Lung microvascular endothelial cell (primary cell): ENCODE measurements at places on chromosomes 5 and 9.

- DNase-seq = no peak
Measured at GRCh38 chr9:38145526-38146053, 76.6 kb upstream of the SHB start.

DNA sequence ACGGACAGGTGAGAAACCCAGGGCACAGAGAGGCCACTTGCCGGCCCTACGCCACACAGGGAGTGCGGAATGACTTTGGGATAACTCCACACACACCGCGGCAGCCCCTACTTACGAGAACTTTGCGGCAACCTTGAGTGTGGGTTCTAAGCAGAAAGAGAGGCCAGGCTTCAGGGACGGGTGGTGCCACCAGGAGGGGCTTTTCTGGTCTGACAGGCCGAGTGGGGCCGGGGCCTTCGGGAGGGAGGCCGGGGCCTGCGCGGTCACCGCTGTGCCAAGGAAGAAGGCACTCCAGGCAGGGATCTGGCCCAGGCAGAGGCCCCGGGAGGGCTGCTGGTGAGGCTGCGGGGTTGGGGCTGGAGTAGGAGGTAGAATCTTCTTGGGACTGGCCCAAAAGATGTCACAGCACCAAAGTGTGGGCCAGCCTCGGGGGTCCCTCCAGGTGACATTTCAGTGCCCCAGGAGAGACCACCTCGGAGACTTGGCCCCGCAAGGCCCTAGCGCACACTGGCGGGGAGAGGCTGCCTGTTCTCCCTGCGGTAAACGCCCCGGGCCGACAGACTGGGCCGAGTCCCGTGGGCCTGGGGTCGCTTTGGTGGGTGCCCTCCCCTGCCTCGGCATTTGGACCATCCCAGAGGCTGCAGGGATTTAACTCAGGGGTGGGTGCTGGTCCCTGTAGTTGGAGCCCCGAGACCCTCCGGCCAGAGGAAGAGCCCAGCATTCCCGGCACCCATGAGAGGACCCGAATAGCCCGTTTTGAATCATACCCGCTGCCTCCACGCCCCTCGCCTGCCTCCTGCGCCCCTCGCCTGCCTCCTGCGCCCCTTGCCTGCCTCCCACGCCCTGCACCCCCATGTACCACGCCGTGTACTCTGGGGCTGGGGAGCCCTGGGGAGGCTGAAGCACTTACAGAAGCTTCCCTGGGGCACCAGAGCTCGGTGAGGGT, 9.0 kb upstream of the RNU6ATAC start:
- DNase-seq = no peak

DNA sequence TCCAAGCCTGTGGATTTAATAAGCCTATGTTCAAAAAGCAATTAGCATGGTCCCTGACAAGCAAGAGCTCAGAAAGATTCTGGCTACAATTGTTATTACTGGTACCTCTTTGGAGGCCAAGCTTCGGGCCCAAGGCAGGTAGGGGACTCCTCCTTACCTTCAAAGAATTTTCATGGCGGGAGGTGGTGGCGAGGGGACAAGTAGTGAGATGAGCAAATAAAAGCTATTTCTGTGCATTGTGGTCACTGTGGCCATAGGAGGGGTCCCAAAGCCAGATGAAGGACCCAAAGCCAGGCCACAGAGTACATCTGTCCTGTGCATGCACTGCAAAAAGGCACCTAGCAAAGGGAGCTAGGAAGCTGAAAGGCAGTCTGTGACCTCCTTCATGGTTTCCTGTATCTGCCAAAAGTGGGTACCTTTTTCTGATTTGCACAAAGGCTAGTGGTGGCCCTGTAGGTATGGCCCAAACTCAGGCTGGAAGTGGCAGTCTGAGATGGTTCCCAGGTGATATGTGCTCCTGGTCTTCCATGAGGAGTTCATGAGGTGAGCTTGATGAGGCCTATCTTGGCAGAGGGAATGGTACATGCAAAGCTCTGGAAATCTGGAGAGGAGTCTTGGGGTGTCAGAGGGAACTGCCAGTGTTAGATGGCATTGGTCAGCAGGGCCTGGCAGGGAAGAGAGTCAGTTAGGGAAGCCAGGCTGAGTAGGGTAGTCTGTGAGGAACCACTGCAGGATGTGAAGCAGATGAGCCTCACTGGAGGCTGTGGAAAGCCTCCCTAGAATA, 3.3 kb upstream of the CXXC5 start:
- no peak for DNase-seq

- DNase-seq = no peak
Measured at GRCh38 chr5:156529892-156530291, 202.9 kb downstream of the SGCD start.

DNA sequence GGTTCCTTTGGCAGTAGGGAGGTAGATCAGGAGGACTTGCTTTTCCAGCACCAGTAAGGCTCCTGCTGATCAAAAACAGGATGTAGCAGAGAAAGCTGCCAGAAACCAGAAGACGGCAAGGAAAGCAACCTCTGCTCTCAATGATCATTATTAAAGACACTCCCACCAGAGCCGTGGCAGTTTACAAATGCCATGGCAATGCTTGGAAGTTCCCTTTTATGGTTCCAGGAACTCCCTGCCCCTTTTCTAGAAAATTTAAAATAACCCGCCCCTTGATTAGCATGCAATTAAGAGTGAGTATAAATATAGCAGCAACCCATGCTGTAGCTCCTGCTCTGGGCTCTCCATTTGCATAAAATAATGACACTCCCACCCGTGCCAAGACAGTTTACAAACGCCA, 16.1 kb downstream of the EQTN start:
- no peak for DNase-seq
